Activated gamma-delta T cell treated with anti-CD3 and anti-CD28 coated beads, Interleukin-2, amount 50 U/mL, for 16 hours (primary cell): ENCODE measurements at places on chromosomes 3 and 15.

DNA sequence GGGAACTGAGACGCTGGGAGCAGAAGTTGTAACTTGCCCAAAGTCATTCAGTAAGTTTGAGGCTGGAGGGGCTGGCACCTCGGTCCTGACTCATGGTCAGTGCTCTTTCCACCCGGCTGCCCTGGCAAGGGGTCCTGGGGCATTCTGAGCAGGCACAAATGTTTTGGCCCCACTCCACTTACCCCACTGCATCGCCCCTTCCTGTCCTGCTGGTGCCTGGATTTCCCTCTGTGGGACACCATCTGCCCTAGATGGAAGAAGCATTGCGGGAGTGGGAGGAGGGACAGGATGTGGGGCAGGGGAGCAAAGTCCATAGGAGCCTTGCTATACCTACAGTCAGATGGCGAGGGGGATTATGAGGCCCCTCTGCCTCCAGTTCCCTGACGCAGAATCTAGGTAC lies 4.5 kb downstream of the CORO2B start:
- no peak for DNase-seq

DNA sequence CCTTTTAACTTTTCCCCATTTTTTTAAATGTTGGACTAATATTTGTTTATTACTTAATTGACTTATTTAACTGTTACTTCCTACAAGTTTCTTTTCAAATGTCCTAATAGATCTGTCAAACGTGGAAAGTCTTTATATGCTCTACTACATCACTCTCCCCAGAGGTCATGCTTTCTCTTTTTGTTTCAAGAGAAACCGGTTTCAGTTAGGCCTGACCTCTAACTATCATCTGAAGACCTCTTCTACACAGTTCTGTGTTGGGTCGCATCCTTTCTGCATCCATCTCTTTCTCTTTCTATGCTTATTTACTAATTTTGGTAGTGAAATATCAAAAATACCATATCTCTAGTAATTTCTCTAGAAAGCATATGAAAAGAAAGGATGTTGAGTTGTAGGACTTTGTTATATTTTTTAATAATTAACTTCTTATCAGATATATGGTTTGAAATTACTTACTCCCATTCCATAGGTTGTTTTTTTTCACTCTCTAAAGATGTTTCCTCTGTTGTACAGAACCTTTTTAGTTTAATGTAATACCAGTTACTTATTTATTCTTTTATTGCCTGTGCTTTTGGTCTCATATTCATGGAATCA lies 781.2 kb upstream of the ARPP21 start:
- DNase-seq, result no peak

DNA sequence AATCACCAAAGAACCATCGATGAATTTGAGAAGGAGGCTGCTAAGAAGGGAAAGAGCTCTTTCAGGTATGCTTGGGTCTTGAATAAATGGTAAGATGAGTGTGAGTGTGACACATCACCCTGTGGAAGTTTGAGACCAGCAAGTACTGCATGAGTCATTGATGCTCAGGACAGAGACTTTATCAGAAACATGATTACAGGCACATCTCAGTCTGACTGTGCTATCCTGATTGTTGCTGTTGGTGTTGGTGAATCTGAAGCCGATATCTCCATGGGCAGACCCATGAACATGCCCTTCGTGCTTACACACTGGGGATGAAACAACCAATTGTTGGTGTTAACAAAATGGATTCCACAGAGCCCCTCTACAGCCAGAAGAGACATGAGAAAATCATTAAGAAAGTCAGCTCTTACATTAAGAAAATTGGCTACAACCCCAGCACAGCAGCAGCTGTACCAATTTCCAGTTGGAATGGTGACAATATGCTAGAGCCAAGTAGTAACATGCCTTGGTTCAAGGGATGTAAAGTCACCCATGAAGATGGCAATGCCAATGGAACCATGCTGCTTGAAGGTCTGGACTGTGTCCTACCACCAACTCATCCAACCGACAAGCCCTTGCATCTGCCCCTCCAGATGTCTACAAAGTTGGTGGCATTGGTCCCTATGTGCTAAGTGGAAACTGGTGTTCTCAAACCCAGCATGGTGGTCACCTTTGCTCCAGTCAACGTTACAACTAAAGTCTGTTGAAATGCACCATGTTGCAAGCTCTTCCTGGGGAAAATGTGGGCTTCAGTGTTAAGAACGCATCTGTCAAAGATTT lies 20.5 kb downstream of the TM4SF4 start:
- no peak for DNase-seq

GRCh38 chr15:52680761-52681160 lies 1.6 kb upstream of the ATOSA start:
- no peak for DNase-seq

- no peak for DNase-seq
Measured at GRCh38 chr3:115436767-115437301, 186.5 kb upstream of the GAP43 start.

DNA sequence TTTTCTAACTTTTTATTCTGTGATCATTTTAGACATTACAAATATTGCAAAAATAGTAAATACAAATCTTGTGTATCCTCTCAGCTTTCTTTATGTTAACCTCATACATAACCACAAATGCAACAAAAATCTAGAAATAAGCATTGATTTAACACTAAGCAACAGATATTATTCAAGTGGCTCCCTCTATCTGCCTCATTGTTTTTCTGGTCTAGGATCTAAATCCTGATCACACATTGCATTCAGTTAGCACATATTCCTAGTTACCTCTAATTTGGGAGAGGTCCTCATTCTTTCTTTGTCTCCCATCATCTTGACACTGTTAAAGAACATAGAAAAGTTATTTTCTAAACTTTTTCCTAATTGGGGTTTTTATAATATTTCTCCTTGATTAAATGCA lies 1126.0 kb downstream of the ROBO2 start:
- DNase-seq, result no peak

- no peak for DNase-seq
Measured at GRCh38 chr3:65582012-65582717, 456.6 kb downstream of the MAGI1 start.

GRCh38 chr3:44058868-44059203 lies 182.8 kb upstream of the TOPAZ1 start:
- no peak for DNase-seq

DNA sequence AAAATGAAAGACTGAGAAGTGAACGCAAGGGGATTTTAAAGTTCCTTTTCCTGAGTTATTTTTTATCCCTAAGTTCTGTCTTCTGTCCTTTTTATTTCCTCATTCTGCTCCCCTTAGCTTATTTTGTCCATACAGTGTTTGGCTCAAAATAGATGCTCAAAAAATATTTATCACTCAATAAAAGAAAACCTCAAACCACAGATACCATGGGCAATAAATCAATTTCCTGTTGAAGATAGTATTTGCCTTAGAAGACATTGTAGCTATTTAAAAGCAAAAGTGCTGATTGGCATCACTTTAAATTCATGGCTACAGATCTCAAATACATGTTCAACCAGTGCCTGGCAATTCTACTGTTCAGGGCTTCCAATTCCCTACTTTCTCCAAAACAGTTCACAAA lies 316.5 kb upstream of the ADAMTS9 start:
- no peak for DNase-seq

DNA sequence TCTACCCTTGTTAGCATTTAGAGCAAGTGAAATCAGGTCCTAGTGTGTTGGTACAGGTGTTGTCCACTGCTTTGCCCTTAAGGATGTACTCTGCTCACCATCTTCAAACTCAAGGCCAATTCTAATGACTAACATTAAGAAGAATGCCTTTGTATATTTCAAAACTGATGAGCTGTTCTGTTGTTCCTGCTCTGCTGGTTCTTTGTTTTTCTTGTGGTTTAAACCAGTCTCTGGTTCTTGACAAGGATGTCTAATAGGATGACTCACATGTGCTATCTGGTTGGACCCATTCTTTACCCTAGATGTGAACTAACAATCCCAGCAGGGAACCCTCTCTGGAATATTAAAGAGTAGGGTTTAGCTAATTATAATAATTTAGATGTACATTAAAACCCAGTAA lies 17.3 kb downstream of the ABHD5 start:
- DNase-seq, result no peak
